Parietal lobe (tissue), 2 donors: ENCODE measurements at places on chromosomes 2 and 18. TPM values are rescaled to one million over a fixed set of nuclear protein-coding genes. Genes with fewer than 3 reads are reported as not detected.

MOCOS gene
- total RNA-seq: 0.31 TPM

G6PC2 gene
- not detected for total RNA-seq

CNGA3 gene
- 6.3 TPM for total RNA-seq

TRIM54 gene
- total RNA-seq: not detected

RETREG2 gene
- total RNA-seq: 68.9 TPM

REG3G gene
- total RNA-seq: not detected
